ENCODE measurements at places on chromosomes 4 and X.

GRCh38 chr4:89071311-89071710 is 14.3 kb upstream of the FAM13A start:
- no peak for DNase-seq

DNA sequence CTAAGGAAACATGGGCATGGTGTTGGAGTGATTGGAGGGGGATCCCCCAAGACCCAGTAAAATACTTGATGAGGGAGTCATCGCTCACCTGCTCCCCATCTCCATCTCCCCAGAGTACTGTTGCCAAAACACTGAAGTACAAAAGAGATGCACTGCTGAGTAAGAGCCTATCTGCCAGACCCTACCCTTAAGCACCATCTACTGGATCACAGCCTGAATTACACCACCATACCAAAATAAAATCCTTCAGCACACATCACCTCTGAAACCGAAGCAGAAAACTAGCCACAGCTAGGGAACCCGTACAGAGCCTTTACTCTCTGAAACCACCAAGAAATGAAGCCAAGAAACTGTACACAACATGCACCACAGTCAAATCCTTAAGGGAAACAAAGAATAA is 466.3 kb upstream of the ACTRT1 start:
- no peak for DNase-seq

- no peak for DNase-seq
These were observed 120.6 kb downstream of the SPRY1 start for GRCh38 chr4:123517176-123517575.

DNA sequence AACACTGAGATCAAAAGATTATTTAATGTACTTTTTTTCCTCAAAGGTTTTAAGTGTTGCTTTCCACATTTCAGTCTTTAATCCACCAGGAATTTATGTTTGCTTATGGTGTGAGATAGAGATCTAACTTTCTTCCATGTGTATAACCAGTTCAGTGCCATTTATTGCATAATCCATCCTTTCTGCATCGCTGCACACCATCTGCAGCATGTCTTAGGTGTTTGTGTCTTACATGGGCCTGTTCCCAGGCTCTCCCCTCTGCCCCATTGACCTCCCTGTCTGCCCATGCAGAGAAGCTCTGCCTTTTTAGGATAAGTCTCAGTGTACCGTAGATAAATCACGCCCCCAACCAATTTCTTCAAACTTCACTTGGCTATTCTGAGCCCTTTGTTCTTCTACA is 30.3 kb downstream of the NSDHL start:
- DNase-seq = no peak

All from NCI-H187 treated with DMSO at 0.1 percent for 48 hours (cell line).